ENCODE measurements at places on chromosomes 13 and 19.

DNA sequence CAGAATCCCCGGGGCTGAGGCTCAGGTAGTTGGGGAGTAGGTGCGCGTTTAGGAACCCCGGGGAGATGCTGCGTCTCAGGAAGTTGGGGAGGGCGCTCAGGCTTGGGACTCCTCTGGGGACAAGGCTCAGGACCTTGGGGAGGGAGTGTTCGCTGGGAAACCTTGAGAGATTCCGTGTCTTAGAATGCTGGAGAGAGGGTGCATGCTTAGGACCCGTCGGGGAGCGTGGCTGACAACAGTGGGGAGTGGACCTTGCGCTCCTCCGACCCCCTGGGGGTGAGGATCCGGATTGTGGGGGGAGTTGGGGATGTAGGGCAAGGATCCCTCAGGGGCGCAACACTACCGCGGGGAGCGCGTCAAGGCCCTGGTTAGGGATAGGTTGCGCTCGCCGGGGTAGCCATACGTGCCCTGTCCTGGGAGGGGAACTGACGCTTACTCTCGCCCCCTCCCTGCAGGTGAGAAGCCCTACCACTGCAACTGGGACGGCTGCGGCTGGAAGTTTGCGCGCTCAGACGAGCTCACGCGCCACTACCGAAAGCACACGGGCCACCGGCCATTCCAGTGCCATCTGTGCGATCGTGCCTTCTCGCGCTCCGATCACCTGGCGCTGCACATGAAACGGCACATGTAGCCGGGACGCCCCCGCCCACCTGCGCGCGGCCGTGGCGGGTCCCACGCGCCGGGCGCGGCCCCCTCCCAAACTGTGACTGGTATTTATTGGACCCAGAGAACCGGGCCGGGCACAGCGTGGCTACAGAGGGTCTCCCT, 2.0 kb downstream of the KLF2 start:
- no peak for DNase-seq

GRCh38 chr13:112703449-112704284, 13.8 kb downstream of the ATP11A start:
- DNase-seq = no peak

GRCh38 chr13:69921156-69921555, 186.5 kb upstream of the ATXN8OS start:
- no peak for DNase-seq

GRCh38 chr19:56314018-56314380, 640 bp downstream of the ZSCAN5A start:
- peak; percentile 55 for DNase-seq

- DNase-seq = no peak
Observed at GRCh38 chr13:105328212-105328611, 1207.2 kb downstream of the EFNB2 start.

- peak; percentile 61 for DNase-seq
Observed at GRCh38 chr13:21849323-21849722, 178.4 kb downstream of the FGF9 start.

- no peak for DNase-seq
Observed at GRCh38 chr19:6150289-6150688, 14.8 kb downstream of the ACSBG2 start.

- no peak for DNase-seq
Observed at GRCh38 chr19:5711713-5712161, 8.2 kb downstream of the LONP1 start.

DNA sequence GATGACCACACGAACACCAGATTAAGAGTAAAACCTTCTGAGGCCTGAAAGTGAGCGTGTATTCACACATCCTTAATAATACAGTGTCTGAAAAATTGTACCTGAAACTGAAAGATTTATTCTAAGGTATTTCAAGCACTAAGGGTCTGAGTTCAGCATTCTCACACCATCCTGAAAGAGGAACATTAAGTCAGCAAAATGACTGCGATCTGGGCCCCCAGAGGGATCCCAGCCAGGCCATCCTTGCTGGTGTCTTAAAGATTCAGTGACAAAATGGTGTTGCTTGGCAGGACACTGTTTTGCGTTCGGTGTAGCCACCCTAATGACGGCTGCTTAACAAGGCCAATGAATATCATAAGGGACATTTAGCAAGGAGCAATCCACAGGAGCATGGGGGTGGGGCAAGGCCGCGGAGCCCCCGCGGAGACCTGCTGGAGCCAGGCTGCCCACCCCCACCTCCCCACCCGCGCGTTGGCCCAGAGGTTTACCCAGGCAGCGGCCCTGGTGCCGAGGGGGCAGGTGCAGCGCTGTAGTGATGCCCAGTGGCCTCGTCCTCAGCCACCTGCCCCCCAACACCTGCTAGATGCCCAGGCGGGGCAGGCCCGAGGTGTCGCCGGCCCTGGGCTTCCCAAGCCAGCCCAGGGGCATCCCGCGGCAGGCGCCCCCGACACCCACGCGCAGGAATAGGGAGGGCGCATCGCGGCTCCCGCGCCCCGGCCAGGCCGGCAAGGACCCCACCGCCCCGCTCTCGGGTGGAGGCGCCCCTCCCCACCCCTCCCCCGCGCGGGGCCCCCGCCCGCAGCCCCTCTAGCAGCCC, 742 bp downstream of the NALCN start:
- DNase-seq = no peak

GRCh38 chr19:11422163-11423065, 3.3 kb upstream of the RGL3 start:
- DNase-seq = peak; percentile 61

DNA sequence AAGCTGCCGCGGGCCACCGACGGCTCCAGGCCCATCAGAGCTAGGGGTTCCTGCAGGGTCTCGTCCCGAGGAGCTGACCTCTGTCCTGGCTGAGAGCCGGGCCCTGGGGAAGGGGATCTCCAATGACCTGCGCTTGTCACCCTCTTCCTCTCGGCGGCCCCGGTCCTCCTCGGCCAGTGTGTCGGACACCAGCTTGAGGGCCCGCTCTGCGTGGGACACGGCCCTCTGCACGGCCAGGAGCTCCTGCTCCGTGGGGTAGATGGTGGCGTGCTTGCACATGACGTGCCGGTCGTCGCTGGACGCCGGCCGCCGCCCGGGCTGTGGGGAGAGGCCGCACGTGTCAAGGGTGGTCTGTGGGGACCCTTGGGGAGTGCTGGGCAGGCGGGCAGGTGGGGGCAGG, 32.7 kb upstream of the MATK start:
- no peak for DNase-seq

GRCh38 chr13:26964278-26965250, 204.0 kb upstream of the GPR12 start:
- DNase-seq = no peak

DNA sequence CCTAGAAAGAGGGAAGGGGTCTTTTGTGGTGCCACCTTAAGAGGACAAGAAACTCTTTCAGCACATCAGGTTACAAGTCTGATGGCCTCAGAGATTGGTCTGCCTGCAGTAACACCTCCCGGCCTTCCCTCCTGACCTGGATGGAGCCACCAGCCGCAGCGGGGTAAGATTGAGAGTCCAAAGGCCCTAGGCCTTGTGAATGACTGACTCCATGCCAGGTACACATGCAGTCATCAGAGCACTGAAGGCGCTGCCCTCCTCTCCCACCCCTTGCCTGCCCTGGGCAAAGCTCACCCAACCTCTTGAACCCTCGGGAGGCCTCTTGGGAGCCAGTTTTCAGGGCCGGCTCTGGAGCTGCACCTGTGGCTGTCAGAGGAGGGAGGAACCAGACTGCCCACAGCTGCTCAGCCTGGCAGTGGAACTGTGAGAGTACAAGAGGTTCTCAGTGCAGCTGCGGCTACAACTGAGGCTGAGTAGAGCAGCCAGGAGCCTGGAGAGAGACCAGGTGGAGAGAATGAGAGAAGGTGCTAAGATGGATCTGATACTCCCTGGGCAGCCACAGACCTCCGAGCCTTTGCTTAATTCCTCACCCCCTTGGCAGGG, 23.8 kb upstream of the C13orf42 start:
- no peak for DNase-seq

DNA sequence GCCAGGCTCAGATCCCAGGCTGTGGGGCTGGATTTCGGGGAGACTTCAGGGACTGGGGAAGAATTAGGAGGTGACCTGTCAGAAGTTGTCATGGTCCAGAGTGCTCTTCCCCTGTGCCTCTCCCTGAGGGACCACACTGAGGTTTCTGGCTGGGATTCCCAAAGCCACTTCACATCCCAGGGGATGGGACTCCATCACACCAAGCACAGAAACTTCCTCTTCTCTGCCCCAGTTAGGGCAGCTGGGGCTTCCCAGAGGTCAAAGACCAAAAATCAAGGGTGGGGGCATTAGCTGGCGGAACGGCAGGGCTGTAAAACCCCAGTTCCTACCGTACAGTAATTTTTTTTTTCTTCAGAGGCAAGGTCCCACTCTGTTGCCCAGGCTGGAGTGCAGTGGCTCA, 7.4 kb downstream of the FCER2 start:
- no peak for DNase-seq

GRCh38 chr13:95392597-95392996, 91.3 kb upstream of the ABCC4 start:
- no peak for DNase-seq

GRCh38 chr19:5261156-5261890, 79.3 kb downstream of the PTPRS start:
- DNase-seq = no peak

DNA sequence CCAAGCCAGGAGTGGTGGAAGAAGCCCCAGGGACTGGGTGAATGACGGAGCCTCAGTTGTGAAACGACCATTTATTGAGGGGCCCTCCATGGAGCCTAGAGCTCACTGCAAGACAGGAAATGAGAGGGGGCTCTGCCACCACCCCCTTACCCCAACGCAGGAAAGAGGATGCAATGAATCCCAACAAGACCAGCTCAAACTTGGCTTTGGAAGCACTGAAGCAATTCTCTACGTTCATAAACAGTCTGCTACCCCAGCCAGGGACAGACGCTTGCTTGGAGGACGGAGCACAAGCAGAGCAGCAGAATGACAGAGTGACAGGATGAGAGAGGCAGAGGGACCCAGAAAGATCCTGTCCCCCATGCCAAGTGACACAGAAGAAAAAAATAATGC, 1.0 kb downstream of the PRKACA start:
- DNase-seq = no peak

GRCh38 chr13:35724446-35724845, 248.0 kb upstream of the MAB21L1 start:
- no peak for DNase-seq

GRCh38 chr19:7706955-7707456, 5.1 kb upstream of the FCER2 start:
- DNase-seq = no peak

- peak; percentile 80 for DNase-seq
Observed at GRCh38 chr13:28636677-28637317, 22.1 kb upstream of the POMP start.

All from hematopoietic multipotent progenitor cell treated with erythropoietin and hydrocortisone succinate and interleukin-3 and kit ligand, for 6 days (in vitro differentiated cells).